Cardiac fibroblast (primary cell): ENCODE measurements at places on chromosomes 5 and 9.

- DNase-seq: no peak
Measured at GRCh38 chr9:94802793-94803192, 76.3 kb downstream of the AOPEP start.

DNA sequence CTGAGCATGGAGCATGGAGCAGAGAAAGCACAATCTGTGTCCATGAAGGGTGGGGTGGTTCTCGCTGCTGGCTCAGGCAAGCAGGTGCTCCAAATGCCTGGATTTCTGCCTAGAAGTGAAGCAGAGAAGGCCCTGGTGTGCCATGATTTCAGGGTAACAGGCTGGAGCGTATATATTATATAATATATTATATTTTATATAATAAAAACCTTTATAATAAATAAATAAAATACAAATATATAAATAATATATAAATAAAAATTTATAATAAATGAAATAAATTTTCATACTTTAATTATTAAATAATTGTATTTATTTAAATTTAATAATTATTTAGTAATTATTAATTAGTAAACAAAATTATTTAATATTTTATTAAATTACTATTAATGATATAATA, 707.4 kb upstream of the COX7C start:
- DNase-seq: no peak

DNA sequence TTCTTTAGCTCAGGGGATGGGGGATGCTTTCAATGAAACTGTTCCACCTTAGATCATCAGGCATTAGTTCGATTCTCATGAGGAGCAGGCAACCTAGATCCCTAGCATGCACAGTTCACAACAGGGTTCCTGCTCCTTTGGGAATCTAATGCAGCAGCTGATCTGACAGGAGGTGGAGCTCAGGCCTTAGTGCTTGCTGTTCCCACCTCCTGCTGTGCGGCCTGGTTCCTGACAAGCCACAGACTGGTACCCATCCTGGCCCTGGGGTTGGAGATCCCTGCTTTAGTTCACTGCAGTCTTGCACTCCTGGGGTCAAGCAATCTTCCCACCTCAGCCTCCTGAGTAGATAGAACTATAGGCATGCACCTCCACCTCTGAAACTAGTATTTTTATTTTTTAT, 1369.8 kb upstream of the NUDT12 start:
- no peak for DNase-seq

DNA sequence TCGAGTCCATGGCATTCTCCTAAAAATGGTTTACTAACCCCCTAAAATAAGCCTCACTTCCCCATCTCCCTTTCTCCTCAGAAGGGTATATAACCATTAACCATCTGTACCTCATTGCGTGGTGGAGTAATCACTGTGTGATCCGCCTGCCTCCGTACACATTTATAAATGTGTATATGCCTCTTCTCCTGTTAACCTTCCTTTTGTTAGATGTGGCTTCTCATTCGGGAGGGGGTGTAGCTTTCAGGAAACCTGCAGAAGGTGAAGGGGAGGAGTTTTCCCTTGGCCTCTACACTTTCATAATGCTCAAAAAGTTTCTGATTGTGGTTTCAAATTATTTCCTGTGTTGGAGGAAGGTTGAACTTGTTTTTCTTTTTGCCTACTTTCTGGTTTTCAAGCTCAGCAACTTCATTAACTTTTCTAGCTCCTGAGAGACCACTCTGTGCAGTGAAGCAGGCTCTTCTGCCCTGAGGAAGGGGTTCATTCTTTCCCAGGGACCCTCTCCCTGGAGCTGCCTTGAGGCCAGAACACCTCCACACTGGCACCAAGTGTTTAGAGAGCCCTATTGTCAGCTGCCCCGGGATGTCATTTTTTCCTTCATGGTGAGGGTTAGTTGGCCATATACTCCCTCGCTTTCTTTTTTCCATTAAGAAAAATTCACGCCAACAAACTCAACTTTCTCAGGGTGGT, 46.9 kb downstream of the RASGRF2 start:
- no peak for DNase-seq

DNA sequence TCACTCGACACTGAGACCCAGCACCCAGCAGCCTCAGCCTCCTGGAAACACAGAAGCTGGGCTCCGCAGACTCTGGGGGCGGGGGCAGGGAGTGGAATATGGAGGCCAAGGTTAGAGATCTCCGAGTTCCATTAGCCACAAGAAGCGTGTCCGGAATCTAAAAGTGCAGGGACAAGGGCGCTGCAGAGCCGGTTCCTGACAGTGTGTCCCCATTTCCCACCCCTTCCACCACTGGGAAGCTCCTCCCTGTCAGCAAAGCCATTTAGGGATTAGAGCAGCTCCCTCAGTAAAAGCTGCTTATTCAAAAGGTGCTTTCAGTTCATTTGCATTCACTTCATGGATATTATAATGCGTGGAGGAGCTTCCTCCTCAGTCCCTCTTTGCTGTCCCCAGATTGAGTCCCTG, 74.1 kb upstream of the HSPA9 start:
- DNase-seq: no peak

DNA sequence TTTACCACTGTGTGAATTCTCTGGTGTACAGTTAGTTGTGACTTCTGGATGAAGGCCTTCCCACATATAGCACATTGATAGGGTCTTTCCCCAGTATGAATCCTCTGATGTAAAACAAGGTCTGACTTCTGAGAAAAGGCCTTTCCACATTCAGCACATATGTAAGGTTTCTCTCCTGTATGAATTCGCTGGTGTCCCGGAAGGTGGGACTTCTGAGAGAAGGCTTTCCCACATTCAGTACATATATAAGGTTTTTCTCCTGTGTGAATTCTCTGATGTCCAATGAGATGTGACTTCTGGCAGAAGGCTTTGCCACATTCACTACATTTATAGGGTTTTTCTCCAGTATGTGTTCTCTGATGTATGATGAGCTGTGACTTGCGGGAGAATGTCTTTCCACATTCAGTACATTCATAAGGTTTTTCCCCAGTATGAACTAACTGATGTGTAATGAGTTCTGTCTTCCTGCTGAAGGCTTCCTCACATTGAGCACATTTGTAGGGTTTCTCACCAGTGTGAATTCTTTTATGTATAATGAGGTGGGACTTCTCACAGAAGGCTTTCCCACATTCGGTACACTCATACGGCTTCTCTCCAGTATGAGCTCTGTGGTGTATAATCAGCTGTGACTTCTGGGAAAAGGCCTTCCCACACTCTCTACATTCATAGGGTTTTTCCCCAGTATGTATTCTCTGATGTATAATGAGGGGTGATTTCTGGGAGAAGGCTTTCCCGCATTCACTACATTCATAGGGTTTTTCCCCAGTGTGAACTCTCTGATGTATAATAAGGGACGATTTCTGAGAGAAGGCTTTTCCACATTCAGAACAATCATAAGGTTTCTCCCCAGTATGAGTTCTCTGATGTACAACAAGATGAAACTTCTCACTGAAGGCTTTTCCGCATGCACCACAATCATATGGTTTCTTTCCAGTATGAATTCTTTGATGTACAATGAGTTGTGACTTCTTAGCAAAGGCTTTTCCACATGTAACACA, 9.1 kb downstream of the ZNF300 start:
- DNase-seq: no peak

GRCh38 chr9:71984403-71984802, 73.0 kb downstream of the C9orf85 start:
- peak; percentile 74 for DNase-seq

GRCh38 chr5:98157368-98157767, 616.1 kb upstream of the RGMB start:
- no peak for DNase-seq

- DNase-seq: no peak
Measured at GRCh38 chr5:1997640-1998347, 115.1 kb upstream of the IRX4 start.

- no peak for DNase-seq
Measured at GRCh38 chr9:133876144-133876543, 116.0 kb downstream of the VAV2 start.

- no peak for DNase-seq
Measured at GRCh38 chr9:107375651-107376369, 92.7 kb downstream of the RAD23B start.

GRCh38 chr9:35996358-35996970, 38.5 kb upstream of the OR2S2 start:
- peak; percentile 62 for DNase-seq

DNA sequence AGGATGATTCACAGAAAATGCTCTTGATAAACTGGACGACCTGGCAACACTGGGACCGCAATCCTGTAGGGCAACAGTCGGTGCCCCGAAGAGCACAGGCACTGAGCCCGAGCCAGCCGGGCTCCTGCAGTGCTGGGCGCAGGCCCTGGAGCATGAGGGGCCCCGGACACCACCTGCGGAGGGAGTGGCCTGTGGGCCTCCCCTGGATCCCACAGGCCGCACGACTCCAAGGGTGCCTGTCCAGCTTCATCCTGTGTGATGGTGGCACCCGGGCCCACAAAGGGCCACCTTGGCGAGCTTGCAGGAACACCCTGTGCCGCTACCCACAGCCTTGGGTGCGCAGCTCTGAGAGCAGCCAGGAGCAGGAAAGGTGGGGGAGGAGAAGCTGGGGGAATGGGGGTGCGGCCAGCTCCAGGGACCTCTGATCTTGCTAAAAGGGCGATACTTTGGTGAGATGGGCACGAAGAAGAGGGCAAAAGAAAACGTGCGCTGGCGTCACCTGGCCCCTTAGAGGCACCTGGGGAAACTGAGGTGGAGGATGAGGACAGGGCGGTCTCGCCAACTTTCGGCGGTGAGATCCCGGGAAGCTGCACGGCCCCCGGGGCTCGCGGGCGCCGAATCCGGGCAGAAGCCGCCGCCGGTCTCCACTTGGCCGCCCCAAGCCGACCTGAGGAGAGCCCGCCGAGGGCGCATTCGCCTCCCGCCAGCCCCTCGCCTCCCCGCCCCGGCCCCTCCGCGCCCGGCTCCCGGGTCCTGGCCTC, 722 bp downstream of the TBC1D9B start:
- peak; percentile 23 for DNase-seq

GRCh38 chr9:131432050-131432449, 38.2 kb downstream of the PRRC2B start:
- no peak for DNase-seq

DNA sequence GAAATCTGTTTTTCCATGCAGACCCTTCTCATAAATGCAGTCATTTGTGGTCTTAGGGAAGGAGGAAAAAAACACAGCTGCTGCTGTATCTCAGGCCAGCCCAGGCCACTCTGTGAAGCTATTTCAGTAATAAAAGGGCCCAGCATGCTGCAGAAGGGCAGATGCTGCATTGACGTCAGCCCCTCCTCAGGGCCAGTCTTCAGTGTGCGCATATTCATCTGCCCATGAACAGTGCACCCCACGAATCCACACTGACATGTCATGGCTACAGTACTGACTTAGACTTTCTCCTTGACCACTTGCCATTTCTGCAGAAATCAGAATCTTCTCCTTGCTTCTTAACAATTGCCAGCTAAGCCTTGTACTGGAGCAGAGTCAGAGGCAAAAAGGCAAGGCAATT, 304.7 kb downstream of the GABRG2 start:
- DNase-seq: no peak

- DNase-seq: no peak
Measured at GRCh38 chr5:67908126-67908765, 307.3 kb upstream of the PIK3R1 start.

DNA sequence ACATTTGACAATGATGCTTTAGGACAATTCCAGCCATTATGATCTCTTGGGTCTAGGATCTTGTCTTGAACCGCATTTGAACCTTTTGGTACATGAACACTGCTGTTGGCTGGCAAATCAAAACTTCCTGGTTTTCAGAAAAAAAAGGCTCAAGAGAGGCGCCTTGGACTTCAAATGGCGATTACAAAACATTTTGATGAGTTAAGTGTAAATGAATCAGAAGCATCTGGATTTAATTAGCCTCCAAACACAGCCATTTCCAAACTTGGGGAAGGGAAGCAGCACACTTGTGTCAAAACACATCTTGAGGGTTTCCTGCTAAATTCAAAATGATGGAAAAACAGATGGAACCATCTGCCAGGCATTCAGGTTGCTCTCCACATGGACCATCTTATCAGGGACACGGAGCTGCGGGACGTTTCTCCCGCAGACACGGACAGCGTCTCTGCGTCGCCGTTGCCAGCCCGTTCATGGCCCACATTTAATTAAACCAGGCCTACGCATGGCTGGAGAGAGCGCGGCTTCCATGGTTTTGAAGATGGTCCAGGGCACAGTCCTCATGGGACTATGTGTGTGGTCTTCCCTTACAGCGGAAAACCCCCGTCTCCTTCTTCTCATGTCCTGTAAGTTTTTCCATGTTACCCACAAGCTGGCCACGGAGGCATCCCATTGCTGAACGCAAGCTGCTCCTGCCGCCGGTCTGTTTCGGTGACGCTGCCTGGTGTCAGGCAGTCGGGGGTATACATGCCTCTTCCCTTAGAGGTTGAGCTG, 55.8 kb upstream of the PTCH1 start:
- DNase-seq: peak; percentile 10

- peak; percentile 29 for DNase-seq
Measured at GRCh38 chr9:18493451-18493993, 19.6 kb downstream of the ADAMTSL1 start.

- DNase-seq: no peak
Measured at GRCh38 chr5:180688330-180689070, 39.1 kb upstream of the FLT4 start.

DNA sequence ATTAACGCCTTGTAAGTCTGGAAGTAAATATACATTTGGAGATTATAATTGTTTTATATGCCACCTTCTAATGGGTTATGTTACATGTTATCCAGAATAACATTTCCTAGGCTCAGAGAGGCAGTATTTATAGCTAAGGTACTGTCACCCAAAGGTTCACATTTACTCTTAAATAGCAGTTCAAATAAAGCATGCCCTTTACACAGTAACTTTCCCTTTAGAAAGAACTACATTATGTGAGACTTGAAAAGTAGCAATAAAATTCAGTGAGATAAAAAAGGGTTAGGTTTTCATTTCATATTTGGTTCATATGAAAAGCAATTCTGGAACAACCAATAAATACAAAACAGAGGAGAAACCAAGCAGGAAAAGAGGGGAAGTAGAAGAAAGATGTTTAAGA, 35.1 kb downstream of the SKIC3 start:
- no peak for DNase-seq

DNA sequence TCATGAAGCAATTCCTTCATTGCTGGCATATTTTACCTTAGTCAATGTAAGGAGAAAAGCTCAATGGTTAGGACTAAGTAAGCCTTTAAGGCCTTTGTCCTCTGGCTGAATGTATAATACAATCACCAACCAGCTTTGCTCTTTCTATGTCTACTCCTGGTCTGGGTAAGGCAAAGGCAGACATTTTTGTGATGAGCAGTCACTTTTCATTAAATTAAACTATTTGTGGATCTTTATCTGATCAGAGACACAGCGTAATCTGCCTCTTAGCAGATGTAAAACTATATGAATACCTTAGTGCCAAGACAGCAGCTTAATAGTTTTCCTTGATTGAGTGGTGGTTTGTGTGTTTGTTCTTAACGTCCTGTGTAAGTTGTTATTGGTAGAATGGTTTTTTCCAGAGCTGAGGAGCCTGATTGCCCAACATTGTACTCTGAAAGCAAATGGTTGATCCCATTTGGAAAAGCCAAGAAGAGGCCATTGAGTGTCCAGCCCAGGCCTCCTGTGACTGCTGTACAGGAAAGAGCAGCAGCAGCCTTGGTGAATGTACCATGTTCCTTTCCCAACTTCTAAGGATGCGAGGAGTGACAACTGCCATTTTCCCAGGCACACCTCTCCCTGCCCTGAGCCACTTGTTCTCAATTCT, 16.5 kb upstream of the CXXC5 start:
- DNase-seq: no peak
